Colonic mucosa (tissue), 4 donors: ENCODE measurements at places on chromosomes 12 and 14. TPM values are rescaled to one million over a fixed set of nuclear protein-coding genes. Genes with fewer than 3 reads are reported as not detected.

DNA sequence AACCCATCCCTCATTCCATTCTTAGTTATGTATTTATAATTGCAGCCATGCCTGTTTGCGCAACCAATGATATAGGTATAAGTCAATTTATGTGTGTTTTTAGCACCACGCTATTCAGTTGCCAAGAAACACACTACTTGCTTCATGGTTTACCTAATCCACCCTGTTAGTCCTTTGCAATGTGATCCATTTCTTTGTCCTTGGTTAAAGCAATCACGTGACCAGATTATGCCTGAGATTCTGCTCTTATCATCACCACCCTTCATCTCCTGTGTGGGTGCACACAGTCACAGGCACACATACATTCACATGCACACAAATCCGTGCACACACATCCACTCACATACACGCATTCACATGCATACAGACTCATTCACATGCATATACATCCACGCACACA lies 52.3 kb upstream of the KCNA5 start:
- no peak for DNase-seq
- H3K4me3 ChIP-seq: no peak overlapping the region

DNA sequence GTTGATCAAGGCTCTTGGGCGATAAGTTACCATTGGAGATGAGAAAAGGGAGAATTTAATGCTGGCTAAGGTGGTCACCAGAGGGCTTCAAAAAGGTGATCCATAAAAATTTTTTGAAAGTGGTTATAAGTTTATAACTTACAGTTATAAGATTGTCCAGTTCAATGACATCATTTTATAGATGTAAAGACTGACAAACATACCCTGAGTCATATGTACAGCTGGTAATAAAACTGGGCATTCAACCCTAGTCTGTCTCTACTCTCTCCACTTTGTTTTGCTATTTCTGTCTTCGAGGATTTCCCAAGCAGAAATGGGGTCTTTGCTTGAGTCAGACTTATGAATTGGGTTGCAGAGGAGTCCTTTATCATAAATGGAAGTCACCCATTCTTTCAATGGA lies 454.0 kb downstream of the SOX5 start:
- H3K4me1 ChIP-seq: no peaks in the 10 kb centered on the region
- no peaks in the 10 kb centered on the region for H3K27me3 ChIP-seq
- H3K27ac ChIP-seq: no peak overlapping the region

DNA sequence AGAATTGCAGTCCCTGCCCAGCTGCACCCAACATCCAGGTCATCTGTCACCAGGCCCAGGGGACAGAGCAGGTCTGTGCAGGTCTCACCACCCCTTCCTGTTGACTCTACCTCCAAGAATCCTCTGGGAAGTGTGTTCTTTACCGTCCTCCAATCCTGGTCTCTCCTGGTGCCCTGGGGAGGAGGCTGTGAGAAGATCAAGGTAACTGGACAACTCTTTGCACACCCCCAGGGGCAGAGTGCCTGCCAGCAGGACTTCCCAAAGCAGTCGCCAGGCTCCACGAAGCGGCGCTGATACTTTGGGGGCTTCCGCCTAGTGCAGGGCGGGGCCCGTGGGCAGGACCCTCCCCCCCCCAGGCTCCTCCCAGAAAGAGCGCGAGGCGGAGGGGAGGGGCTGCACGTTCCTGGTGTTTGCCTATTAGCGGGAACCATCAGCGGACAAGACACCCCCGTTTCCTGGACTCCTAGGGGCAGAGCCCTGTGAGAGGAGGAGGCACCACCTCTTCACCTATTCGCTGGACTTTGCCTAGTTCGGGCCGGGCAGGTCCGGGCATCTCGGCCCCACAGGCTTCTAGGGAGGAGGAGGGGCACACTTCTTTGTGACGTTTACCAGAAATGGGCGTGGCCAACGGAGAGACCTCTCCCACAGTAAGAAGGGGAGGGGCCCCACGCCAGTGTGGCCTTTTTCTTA lies 918.0 kb downstream of the AACS start:
- H3K36me3 ChIP-seq: no peaks in the 10 kb centered on the region
- peak; percentile 35 for DNase-seq
- no peaks in the 10 kb centered on the region for H3K27me3 ChIP-seq
- H3K4me3 ChIP-seq: peak overlapping the region; percentile 33
- H3K4me1 ChIP-seq: no peaks in the 10 kb centered on the region
- peak overlapping the region; percentile 18 for H3K27ac ChIP-seq

Gene CLSTN3
- total RNA-seq: 17.0 TPM

Gene SLC6A12
- 2.5 TPM for total RNA-seq
